ENCODE measurements at places on chromosomes 4 and X. TPM values are rescaled to one million over a fixed set of nuclear protein-coding genes. Genes with fewer than 3 reads are reported as not detected.
A peak's percentile ranks its signal among the peaks of the same experiment; 100 is the strongest.

DNA sequence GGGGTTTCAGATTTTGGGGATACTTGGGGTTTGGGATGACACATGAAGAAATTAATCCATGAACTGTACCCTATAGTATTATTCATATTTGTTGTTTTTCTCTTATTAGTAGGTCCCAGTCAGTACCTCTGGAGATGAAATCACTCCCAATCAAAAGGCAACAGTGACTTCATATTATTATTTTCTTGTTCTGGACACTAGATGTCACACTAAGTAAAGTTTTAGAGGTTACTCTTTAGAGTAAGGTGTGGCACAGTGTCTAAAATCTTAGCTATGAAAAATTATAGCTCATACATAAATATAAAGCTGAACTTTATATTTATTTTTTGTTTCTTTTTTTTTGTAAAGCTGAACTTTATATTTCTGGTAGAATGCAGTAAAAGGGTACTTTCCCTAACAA, 35.1 kb downstream of the FAM114A1 start:
- DNase-seq, result no peak

The PHKA1 gene
- 0.60 TPM for total RNA-seq

GRCh38 chr4:71553605-71554004, 214.8 kb downstream of the SLC4A4 start:
- no peak for DNase-seq

- DNase-seq, result no peak
Observed at GRCh38 chrX:110795645-110796406, at the start of gene CHRDL1. Gene CHRDL1, minus strand, starts transcription at chrX:110795817. Its CDS starts 3,636 bp downstream, at chrX:110792181.

DNA sequence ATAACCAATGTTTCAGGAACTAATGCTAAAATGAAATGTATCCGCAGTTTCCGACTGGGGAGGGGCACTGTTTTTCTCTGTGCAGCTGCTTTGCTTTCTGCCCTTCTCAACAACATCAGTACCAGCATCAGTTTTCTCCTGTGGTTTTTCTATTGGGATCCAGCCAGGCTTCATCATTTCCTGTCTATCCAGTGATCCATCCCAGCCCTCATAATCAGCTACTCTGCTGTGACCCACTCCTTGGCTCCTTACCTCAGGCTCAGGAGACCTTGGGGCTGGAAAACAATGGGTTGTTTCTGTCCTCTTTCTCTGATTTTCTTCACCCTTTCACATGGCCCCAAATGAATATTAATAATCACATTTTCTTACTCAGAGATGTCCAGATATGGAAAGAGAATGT, 222.2 kb upstream of the DKK2 start:
- DNase-seq, result no peak

DNA sequence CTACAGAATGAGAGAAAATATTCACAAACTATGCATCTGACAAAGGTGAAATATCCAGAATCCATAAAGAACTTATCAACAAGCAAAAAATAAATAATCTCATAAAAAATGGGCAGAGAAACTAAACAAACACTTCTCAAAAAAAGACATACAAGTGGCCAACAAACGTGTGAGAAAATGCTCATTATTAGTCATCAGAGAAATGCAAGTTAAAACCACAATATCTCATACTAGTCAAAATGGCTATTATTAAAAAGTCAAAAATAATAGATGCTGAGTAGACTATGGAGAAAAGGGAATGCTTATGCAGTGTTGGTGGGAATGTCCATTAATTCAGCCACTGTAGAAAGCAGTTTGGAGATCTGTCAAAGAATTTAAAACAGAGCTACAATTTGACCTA, 533.3 kb downstream of the TMA16 start:
- no peak for DNase-seq

DNA sequence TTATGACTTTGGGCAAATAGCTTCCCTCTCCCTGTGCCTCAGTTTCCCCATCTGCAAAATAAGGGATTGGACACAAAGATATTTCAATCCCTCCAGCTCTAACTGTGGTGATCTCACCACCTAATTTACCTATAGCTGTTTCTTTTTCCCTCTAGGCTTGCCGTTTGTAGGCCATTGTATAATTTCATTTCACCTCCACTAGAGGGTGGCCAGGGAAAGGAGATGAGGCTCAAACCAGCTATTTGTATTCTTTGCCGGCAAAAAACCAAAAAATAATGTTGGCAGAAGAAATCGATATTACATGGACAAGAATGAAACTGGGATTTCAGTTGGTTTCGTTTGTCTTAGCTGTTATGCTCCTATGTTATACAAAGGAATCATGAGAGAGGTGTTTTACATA, 36.1 kb upstream of the DOCK11 start:
- DNase-seq, result peak; percentile 34

The IGSF1 gene
- not detected for total RNA-seq

GRCh38 chrX:54640103-54640690, 110.2 kb downstream of the GNL3L start:
- no peak for DNase-seq

The ZNF630 gene
- total RNA-seq, result 0.52 TPM

- no peak for DNase-seq
Observed at GRCh38 chr4:3936184-3936583, 170.0 kb downstream of the ADRA2C start.

The ITGB1BP2 gene
- 4.7 TPM for total RNA-seq

- DNase-seq, result no peak
Observed at GRCh38 chr4:15598644-15599043, 56.5 kb downstream of the FBXL5 start.

GRCh38 chr4:47692691-47693090, 145.2 kb downstream of the CORIN start:
- DNase-seq, result no peak

The HDX gene
- total RNA-seq, result 1.9 TPM

Measured in activated CD4-positive, alpha-beta T cell treated with anti-CD3 and anti-CD28 coated beads, Interleukin-2, amount 10 ng/mL, durations not matched to agents 7 days and 5 days (primary cell).